Activated CD4-positive, CD25-positive, alpha-beta regulatory T cell treated with anti-CD3 and anti-CD28 coated beads, Interleukin-2, amount 50 U/mL, for 16 hours (primary cell): ENCODE measurements at places on chromosomes 4 and X.

GRCh38 chr4:184416913-184417734, 57.2 kb downstream of the IRF2 start:
- peak; percentile 19 for DNase-seq

GRCh38 chrX:16946361-16946964, at the start of gene REPS2:
Gene REPS2, plus strand, starts transcription at chrX:16946658. Its CDS starts 204 bp downstream, at chrX:16946862.
- peak; percentile 38 for DNase-seq

GRCh38 chr4:147755561-147756295, 23.8 kb downstream of the ARHGAP10 start:
- no peak for DNase-seq

- DNase-seq, result no peak
These were observed 67.4 kb downstream of the GLRB start for GRCh38 chr4:157143369-157143768.

- peak; percentile 56 for DNase-seq
These were observed at the start of gene RPL39 for GRCh38 chrX:119791437-119792231. Gene RPL39, minus strand, starts transcription at chrX:119791630. Its CDS starts 54 bp downstream, at chrX:119791576.

DNA sequence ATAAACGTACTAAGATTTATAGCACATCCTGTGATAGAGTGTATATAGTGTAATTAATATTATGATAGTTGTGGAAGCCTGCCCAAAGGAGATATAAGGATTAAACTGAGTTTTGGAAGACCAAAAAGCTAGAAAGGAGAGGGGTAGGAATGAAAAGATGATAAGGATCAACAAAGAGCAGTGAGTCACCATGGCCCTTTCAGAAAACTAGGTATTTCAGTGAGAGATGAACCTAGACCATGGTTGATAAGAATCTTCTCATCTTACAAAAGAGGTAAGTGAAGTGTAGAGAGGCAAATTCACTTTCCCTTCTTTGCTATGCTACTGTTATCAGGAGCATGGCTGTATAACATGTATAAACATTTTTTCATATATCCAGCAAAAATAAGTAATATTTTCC, 133.8 kb upstream of the PLAC1 start:
- no peak for DNase-seq

GRCh38 chrX:17750436-17750835, 13.1 kb downstream of the SCML1 start:
- DNase-seq, result no peak

- no peak for DNase-seq
These were observed 114.0 kb downstream of the EFNB1 start for GRCh38 chrX:68942840-68943239.

GRCh38 chr4:99504804-99505502, 5.9 kb upstream of the C4orf17 start:
- DNase-seq, result no peak

- no peak for DNase-seq
These were observed 73.6 kb downstream of the CPEB2 start for GRCh38 chr4:15075875-15076274.

DNA sequence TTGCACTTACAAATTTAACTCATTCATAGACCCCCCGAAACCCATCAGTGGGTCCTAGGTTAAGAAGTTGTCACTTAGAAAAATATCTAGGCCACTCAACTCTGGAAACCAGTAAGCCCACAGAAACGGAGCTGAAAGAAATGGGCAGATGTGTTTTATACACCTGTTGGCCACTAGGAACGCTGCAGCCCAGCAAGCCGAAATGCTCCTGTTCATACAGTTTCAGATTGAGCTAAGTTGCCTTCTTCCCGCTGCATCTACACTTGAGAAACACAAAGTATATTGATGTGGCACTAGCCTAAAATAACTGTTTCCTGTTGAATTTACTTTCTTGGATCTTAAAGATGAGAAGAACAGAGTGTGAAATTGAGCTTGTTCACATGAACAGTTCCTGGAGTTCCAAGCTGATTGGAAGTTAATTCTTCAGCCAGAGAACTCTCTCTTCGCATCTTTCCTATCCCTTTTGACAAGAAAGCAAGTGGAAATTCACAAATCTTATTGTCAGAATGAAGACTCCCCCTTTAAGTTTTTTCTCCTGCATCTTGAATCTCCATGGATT, 174.1 kb downstream of the RBMX2 start:
- DNase-seq, result no peak

GRCh38 chr4:73780243-73780642, 39.9 kb downstream of the CXCL8 start:
- DNase-seq, result no peak

DNA sequence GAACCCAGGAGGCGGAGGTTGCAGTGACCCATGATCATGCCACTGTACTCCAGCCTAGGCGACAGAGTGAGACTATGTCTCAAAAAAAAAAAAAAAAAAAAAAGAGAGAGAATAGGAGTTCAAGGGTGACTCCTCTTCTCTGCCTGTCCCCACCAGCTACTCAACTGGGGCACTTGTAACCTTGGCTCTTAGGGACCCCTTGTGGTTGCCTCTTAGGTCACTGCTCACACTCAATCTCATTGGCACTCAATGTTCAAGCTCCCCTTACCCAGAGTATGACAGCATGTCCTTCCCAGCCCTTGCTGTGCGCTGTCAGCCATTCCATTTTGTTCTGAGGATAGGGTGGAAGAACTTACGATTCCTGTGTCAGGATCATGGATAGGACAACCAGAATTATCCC, 82.4 kb upstream of the BEND4 start:
- no peak for DNase-seq

GRCh38 chr4:110639207-110640090, 16.6 kb upstream of the PITX2 start:
- DNase-seq, result no peak

DNA sequence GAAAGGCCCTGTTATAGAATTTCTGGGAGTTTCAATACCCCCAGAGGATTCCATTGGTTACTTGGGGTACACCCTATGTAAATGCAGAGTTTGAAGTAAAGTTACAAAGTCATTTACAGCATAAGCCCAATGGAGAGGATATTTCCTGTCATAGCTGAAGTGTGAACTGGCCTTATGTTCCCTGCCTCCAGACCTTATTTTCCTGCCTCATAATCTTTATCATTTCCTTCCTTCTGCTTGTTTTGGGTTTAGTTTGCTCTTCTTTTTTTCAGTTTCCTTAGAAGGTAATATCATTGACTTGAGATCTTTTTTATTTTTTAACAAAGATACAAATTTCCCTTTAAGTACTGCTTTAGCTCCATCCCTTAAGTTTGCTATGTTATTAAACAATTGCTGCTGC, 85.4 kb downstream of the PPEF1 start:
- DNase-seq, result no peak
